ENCODE measurements at places on chromosomes 2 and 18. TPM values are rescaled to one million over a fixed set of nuclear protein-coding genes. Genes with fewer than 3 reads are reported as not detected.

IL18R1 gene
- 1.2 TPM for total RNA-seq

FAHD2B gene
- total RNA-seq: 10.3 TPM

FAM161A gene
- total RNA-seq: 1.1 TPM

LCT gene
- total RNA-seq: not detected

COL6A3 gene
- total RNA-seq: 55.6 TPM

TMEM169 gene
- 3.2 TPM for total RNA-seq

ADAM23 gene
- 0.09 TPM for total RNA-seq

GALNT3 gene
- total RNA-seq: 46.2 TPM

RNF25 gene
- total RNA-seq: 16.1 TPM

PIKFYVE gene
- 14.0 TPM for total RNA-seq

SCN7A gene
- total RNA-seq: not detected

ACKR3 gene
- total RNA-seq: 23.9 TPM

CAVIN2 gene
- total RNA-seq: 4.9 TPM

DDX1 gene
- total RNA-seq: 47.4 TPM

SMPD4 gene
- 45.6 TPM for total RNA-seq

NEU2 gene
- not detected for total RNA-seq

MYL12B gene
- 480 TPM for total RNA-seq

EML6 gene
- total RNA-seq: 0.42 TPM

SH3RF3 gene
- total RNA-seq: 1.1 TPM

EMX1 gene
- not detected for total RNA-seq

HAUS1 gene
- total RNA-seq: 77.1 TPM

CFAP65 gene
- total RNA-seq: not detected

CDKL4 gene
- total RNA-seq: not detected

RGPD3 gene
- 0.09 TPM for total RNA-seq

GFPT1 gene
- 12.4 TPM for total RNA-seq

BOK gene
- 48.3 TPM for total RNA-seq

TNFAIP6 gene
- total RNA-seq: not detected

CD8B2 gene
- total RNA-seq: not detected

TEKT4 gene
- total RNA-seq: not detected

IFT172 gene
- total RNA-seq: 9.2 TPM

NCL gene
- 189 TPM for total RNA-seq

SCYGR4 gene
- total RNA-seq: not detected

CNDP1 gene
- total RNA-seq: not detected

MYO1B gene
- total RNA-seq: 157 TPM

C2orf66 gene
- 0.56 TPM for total RNA-seq

PEX13 gene
- total RNA-seq: 54.6 TPM

INHBB gene
- not detected for total RNA-seq

UGT1A6 gene
- 35.8 TPM for total RNA-seq

KCNK3 gene
- total RNA-seq: not detected

ANKRD62 gene
- not detected for total RNA-seq

RAB6C gene
- total RNA-seq: not detected

LYG2 gene
- total RNA-seq: not detected

TMEM178A gene
- total RNA-seq: 0.56 TPM

ANKRD29 gene
- 4.0 TPM for total RNA-seq

FNDC4 gene
- total RNA-seq: 12.5 TPM

SLC39A10 gene
- total RNA-seq: 17.0 TPM

C2orf76 gene
- total RNA-seq: 5.4 TPM

CIDEA gene
- 3.0 TPM for total RNA-seq

FOXD4L1 gene
- not detected for total RNA-seq

POLR1A gene
- 18.8 TPM for total RNA-seq

CLEC4F gene
- not detected for total RNA-seq

MFSD2B gene
- total RNA-seq: 0.14 TPM

ADCYAP1 gene
- total RNA-seq: not detected

ANO7 gene
- total RNA-seq: 0.79 TPM
